ENCODE measurements at places on chromosomes 7 and 10. TPM values are rescaled to one million over a fixed set of nuclear protein-coding genes. Genes with fewer than 3 reads are reported as not detected.

DNA sequence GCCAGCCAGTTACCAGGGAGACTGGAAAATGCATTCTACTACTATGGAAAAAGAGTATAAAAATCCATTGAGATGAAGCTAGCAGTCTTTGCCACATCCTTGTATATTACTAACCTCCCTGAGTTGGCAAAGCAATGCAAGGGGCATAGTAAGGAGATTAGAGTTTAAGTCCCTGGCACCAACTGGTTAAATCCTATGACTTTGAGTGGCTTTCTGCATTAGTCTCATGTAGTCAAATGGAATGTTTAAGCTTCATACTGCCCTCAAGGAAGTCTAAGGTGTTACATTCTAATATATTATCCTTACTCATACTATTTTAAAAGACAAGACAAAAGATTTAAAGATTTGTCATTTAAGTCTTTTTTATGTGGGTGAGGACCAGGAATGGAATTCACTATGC is 110.1 kb downstream of the INHBA start:
- DNase-seq: no peak

The BBS9 gene
- total RNA-seq: 10.2 TPM

DNA sequence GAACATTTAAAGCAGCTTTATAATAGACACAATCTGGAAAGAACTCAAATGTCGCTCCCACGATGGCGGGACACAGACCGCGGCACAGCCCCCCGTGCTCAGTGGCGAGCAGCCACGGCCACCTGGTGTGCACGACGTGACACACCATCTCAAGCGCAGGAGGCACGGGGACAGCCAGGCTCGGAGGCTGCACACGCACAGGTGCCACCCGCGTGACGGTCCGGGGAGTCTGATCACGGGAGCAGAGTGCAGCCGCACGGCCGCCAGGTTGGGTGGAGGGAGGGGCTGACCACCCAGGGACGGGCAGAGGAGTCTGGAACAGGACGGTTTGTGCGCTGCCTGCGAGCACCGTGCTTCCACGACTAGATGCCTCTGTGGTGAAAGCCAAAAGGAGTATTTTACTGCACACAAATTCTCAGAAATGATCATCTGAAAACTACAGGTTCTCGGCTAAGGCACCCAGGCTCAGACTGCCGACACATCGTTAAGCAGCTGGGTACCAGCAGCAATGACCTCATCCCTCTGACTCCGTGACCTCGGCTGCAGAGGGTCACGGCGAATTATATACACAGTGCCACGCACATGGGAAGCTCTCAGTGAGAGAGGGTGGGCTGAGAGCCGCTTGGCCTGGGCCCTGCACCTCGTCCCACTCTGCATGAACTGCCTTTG is 7.5 kb upstream of the GPER1 start:
- no peak for DNase-seq

DNA sequence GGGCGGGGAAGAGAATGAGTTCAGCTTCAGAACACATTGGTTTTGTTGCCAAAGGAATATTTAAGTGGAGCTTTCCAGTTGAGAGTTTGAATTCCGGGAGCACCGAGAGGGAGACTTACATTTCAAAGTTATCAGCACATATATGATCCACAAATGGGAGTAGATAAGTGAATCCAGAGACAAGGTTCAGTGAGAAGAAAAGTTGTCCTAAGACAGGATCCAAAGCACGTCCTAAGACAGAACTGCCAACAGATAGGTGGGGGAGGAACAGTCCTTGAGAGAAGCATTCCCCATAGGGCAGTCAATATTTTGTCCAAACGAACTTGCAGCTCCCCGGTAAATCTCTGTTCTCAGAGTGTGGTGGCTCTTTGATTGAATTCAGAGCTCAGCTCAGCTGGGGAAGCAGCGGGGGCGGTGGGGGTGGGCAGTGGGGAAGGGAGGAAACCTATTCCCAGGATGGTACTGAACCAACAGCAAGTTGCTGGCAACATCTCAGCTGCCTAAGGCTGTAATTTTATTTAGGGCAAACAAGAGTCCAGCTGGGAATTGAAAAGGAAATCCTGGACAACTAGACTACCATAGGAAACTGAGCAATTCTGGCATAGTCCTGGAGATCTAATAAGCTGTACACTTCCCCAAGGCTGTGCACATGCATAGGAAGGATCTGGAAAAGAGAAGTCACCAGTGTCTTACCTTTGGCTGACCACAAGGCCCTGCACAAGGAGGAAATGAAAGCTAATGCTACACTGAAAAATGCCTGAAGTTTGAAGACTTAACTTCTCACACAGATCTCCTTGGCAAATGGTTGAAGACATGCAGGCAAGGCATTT is 94.2 kb upstream of the CXCL12 start:
- DNase-seq: peak; percentile 41

The SYT15 gene
- total RNA-seq: 3.2 TPM

GRCh38 chr7:1949681-1950055 is 279.6 kb downstream of the ELFN1 start:
- DNase-seq: peak; percentile 60

DNA sequence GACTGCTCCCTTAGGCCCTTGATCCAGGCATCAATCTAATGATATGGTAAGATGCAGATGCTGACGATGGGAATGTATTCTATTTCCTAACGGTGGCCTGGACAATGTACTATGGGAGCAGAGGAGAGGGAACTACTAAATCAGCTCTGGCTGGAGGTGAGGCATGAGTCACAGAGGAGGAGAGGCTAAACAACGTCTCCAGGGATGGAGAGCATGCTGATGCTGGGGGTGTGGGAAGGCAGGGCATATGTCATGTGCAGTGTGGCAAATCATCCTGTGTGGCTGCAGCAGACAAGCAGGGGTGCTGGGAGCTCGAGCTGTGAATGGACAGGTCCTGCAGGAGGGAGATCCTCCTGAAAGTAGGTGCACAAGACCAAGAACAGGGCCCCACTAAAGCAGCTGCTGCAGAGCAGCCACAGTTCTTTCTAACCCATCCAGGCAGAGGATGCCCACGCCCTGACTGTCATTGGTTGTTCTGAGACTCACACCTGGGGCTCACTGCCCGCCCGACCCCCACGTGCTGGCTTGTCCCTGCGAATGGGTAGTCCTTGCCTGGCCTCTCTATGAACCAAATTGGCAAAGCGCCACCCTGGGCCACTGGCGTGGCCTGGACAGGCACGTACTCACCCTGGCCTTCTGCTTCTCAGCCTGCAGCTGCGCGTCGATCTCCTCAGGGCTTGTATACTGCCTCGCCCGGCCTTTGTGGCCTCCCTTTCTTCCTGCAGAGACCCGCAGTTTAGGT is 4.0 kb downstream of the PDAP1 start:
- DNase-seq: no peak

Data from Right ventricle myocardium inferior (tissue), 1 donor.